ENCODE measurements at places on chromosomes 7 and 10. TPM values are rescaled to one million over a fixed set of nuclear protein-coding genes. Genes with fewer than 3 reads are reported as not detected.
A peak's percentile ranks its signal among the peaks of the same experiment; 100 is the strongest.

The FKBP6 gene
- not detected for total RNA-seq

The C10orf105 gene
- total RNA-seq, result not detected

The PLAC9 gene
- total RNA-seq, result 19.2 TPM

The C7orf57 gene
- total RNA-seq, result under 0.01 TPM

The CALML3 gene
- not detected for total RNA-seq

The RBM20 gene
- not detected for total RNA-seq

The TMEM243 gene
- total RNA-seq, result 31.2 TPM

The IDI2 gene
- total RNA-seq, result not detected

The ELN gene
- 69.1 TPM for total RNA-seq

DNA sequence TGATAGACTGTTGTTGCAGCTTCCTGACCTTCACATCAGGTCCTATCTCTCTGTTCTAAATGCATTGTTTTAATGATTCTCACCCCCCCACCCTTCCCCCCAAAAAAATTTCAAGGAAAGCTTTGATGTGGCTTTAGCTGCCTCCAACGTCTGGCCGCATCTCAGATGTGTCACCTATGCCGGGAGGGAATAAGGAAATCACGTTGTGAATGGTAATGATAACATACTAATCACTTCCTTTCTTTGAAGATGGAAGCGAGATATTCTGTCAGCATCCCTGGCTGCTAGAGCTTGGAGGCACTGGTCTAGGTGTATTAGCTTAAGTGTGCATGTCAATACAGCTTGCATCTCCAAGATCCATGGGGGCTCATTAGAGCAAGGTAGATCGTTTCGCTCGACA lies 89.6 kb downstream of the VTI1A start:
- DNase-seq, result no peak

GRCh38 chr7:141709318-141709717 lies 1.2 kb downstream of the WEE2 start:
- no peak for DNase-seq

DNA sequence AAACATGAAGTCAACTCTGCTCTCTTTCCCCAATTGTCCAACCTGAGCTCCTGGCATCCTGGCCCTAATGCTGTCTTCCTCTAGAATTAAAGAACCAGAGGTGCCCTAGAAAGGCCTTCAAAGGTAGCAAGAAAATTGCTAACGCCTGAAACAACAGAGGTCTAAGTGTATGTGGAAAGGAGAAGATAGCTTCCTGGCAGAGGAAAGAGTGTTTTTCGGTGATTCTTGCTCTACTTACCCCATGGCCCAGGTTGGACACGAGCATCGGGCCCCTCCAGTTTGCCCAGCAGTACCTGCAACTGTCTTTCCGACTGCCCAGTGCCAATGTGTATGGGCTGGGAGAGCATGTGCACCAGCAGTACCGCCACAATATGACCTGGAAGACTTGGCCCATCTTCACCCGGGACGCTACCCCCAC lies 22.2 kb downstream of the MGAM2 start:
- DNase-seq, result no peak

- peak; percentile 71 for DNase-seq
These were observed 2.2 kb downstream of the NDST2 start for GRCh38 chr10:73809061-73809818.

DNA sequence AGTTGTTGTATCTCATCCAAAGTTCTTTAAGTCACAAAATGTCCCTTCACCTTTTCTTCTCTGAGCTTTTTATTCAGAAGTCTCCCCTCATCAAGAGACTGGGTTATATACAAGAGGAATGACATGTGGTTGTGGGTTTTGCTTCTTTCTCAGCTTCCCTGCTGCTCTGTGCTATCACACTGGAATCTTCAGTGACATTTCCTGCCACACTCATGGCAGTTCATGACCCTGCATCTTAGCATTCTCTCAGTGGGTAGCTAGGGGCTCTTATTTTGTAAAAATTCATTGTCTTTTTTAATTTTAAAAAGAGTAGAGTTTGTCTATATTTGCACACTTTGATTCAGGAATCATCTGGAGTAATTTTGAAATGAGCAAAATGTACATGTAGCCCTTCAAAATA lies 236.9 kb upstream of the TMEM229A start:
- no peak for DNase-seq

DNA sequence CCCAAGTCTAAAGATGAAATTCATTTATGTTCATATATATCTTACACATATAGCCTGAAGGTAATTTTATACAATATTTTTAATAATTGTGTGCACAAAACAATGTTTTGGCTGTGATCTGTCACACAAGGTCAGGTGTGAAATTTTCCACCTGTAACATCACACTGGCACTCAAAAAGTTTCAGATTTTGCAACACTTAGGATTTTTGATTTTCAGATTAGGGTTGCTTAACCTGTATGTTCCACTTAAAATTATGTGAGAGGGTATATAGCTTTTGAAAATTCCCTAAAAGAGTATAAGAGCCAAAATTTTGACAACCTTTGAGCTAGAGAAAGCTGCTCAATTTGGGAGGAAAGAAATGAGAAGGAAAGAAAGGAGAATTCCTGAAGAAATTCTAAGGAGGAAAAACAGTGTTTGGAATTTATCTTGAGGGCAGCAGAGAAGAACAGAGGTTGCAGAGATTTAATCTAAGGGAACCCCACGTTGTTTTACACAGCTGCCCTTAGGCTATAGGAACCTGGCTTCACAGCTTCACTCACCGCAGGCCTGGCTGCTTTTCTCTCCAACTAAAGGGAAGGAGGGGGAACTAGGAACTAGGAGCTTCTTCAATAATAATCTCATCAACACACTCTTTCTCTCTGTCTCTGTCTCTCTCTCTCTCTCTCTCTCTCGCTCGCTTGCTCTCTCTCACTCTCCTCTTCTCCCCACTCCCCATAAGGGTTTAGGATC lies 8.5 kb downstream of the VOPP1 start:
- no peak for DNase-seq

DNA sequence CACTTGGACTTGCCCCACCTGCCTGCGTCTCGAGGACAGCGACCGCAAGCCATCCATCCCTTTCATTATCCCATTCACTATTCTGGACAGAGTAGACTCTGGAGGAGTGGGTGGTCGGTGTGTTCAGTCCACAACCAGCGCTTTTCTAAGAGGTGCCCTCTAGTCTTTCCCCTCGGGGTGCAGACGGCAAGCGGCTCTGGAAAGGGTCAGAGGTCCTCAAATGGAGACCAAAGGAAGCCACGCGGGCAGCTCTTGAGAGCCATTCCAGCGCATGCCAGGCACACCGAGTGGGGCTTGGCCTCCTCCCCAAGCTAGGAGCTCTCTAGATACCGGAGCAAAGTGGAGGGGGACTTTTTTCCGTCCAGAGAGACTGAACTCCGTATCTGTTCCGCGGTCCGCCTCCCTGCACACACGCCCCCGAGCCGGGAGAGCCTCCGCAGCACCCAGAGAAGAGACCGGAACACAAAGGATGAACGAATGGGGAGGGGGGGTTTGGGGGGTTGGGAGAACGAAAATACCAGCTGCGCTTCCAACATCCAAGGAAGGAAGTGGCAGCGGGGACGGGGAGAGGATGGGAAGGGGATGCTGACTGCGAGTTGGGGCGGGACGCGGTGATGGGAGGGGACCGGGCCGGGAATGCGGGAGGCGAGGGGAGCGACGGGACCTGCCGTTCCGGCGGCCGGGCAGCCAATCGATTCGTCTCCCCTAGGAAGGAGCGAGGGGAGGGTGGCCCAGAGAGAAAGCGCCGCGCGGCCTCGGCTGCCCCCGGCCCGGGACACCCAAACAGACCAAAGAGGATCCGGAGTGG lies 515 bp downstream of the GSDME start:
- DNase-seq, result no peak

- DNase-seq, result peak; percentile 53
These were observed 20.3 kb downstream of the CHAT start for GRCh38 chr10:49634069-49634660.

- peak; percentile 70 for DNase-seq
These were observed 11.6 kb downstream of the KLRG2 start for GRCh38 chr7:139471740-139472353.

DNA sequence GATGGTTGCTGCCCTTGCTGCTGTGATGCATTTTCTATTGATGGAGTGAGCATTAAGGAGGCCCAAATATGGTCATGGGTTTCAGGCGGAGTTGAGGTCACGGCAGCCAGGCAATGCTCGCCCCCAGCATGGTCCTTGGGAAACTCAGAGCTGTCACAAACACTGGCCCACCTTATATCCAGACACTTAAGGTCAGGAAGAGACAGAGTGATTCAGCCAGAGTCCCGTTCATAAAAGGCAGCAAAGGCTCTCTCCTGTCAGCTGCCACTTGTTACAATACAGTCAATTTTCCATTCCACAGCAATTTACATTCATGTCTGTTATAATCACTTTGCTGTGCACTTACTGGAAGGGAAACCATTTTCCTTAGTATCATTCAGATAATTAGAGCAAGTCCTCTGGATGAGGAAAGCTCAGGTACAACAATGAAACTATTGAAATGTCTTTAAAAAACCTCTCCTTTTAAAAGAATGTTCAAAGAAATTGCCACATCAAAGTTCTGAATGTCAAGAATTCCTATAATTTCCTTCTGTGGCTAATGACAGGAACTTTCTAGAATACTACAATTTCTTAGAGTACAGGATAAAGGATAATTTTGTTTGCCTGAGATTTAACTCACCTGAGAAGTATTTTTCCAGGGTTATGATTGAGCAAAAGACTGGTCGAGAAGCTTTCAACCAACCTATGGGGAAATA lies 14.8 kb upstream of the ANKRD1 start:
- DNase-seq, result no peak

- peak; percentile 100 for DNase-seq
These were observed at the start of gene ZNF746 for GRCh38 chr7:149497467-149498261. ZNF746 (minus strand) TSS chr7:149497809; CDS start chr7:149497536, 273 bp downstream.

DNA sequence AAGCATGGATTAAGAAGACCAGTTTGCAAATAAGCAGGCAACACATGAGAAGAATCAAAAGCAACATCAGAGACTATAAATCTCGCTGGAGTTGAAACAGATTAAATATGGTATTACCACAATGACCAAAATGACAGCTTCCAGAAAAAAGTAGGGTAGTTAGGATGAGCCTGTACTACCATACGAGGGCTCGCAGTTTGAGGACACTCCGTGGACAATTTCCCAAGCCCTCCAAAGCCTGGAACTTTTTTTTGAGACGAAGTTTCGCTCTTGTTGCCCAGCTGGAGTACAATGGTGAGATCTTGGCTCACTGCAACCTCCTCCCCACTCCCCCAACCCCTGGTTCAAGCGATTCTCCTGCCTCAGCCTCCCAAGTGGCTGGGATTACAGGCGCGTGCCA lies 1.0 kb downstream of the LRRC17 start:
- no peak for DNase-seq

GRCh38 chr10:92773776-92774175 lies 74.5 kb upstream of the EXOC6 start:
- no peak for DNase-seq

DNA sequence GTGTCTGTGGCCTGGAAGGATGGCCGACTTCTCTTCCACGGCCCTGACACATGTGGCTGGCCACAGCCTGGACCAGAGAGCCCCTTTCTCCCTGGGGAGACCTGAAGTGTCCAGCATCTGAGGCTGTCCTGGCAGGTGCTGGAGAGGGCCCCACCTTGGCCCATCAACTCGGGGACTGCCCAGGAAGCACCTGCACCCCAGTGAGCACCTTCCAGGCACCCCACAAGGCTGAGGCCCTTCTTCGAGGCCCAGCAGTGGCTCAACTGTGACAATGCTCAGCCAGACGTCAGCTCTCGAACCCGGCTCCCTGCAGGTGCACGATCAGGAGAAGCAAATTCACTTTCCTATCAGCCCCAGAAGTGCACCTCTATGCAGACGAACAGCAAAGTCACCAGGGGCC lies 24.3 kb downstream of the RGS10 start:
- DNase-seq, result peak; percentile 57

GRCh38 chr10:29081951-29082685 lies 206.8 kb upstream of the LYZL1 start:
- peak; percentile 55 for DNase-seq

- DNase-seq, result no peak
These were observed 52.9 kb upstream of the SHH start for GRCh38 chr7:155864991-155865690.

DNA sequence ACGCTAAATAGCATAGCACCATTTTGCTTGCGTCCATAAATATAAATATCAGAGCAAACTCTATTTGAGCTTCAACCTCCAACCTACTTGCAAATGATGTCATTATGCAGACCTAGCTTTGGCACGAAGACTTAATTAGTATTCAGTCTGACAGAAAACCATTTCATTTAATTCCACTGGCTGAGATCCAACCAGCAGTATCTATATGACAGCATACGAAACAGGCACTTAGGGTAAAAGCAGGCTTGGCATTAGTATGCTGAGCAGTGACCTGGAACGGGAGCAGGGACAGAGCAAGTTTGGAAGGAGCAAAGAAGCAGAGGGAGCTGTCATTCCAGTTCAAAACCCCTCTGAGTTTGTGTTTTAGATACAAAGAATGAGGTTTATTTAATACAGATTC lies 312.5 kb upstream of the CHRM2 start:
- no peak for DNase-seq

- no peak for DNase-seq
These were observed 270.7 kb downstream of the CACNA2D1 start for GRCh38 chr7:82172881-82173280.
